ENCODE measurements at places on chromosomes 6 and 20.

DNA sequence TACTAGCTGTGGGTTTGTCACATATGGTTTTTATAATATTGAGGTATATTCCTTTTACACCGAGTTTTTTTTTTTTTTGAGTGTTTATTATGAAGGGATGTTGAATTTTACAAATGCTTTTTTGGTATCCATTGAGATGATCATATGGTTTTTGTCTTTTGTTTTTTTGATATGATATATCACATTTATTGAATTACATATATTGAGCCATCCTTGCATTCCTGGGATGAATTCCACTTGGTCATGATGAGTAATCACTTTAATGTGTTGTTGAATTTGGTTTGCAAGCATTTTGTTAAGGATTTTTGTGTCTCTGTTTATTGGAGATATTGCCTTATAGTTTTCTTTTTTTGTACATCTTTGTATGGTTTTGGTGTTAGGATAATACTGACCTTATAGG is 3.3 kb upstream of the ZNF337 start:
- DNase-seq: no peak

DNA sequence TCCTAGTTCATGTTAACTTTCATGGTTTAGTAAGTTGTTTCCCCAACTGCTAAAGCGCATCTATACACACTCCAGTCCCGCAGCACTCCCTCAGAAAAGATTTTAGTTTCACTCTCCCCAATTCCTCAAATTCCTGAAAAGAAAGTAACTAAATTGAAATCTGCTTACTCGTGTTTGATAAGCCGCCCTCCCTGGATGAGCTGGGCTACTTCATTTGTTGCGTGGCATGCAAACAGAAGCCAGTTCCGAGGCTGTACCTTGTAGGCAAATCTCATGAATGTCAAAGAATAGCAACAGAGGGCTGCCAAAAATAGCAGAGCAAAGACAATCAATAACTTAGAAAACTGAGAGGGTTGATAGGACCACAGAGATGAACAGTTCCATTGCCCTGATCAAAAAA is 16.9 kb downstream of the MPC1 start:
- DNase-seq: no peak

- no peak for DNase-seq
Observed at GRCh38 chr6:74137911-74138310, 441.9 kb downstream of the CD109 start.

DNA sequence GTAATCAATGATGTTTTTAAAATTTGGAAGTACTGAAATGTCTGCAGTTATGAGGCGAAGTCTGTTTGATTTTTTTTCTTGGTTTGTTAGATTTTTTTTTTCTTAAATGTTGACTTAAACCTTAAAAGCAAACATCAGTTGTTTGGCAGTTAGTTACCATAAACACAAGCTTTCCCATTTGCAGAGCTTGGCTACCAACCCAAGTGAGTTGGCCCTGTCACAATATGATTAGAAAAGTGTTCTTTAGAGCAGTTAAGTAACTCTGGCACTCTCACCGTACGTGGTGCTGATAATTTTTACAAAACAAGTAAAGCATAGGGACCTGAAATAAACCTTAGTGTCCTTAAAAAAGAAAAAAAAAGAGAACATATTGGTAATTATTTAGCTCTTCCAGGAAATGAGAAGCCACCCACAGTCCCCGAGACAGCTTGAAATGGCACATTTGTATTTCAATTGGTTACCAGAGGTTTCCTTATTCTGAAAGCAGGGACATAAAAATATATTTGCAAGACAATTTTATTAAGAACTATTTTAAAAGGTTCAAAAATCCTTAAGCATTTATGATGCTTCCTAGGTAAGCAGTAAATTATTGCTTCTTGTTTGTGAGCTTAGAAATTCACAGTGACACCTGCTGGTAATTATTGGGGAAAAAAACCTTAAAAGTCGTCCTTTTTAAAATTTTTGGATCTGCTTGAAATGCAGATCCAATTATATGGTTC is 3.9 kb downstream of the HEY2 start:
- no peak for DNase-seq

DNA sequence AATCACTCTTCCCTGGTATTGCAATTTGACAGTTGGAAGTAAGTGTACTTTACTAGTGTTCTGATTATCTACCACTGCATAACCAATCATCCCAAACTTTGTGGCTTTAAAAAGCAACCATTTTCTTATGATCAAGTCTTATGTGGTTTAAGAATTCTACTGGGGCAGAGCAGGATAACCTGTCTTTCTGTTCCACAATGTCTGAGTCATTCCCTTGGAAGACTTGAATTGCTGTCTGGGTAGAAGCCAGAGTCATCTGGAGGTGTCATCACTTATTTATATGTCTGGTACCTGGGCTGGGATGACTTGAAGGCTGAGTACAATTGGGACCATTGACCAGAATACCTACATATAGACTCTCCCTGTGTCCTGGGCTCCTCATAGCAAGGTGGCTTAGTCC is 644.3 kb downstream of the HDGFL1 start:
- no peak for DNase-seq

DNA sequence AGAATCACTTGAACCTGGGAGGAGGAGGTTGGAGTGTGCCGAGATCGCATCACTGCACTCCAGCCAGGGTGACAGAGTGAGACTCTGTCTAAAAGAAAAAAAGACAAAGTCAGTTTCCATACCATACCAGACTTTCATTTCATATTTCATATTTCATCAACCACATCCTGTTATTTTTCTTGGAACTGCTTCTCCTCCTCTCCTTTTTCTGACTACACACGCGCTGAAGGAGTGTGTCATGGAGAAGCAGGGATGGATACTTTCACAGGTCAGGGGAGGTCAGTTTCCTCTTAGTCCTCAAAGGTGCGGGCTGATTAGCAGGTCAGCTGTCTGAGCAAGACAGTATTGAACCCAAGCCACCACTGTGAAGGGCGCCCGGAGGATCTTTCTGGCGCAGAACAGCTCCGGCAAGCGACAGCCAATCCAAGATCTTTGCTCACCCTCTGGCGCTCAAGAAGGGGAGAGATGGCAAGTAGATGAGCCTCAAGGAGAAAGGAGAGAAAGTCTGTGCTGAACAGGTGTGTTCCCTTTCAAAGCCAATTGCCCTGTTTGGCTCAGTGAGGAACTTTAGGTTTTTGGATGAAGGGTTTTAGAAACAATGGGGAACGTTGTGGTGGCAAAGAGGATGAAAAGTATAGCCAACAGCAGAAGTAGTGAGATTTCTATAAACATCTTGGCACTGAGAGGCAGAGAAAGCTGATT is 18.9 kb upstream of the SYNJ2 start:
- peak; percentile 48 for DNase-seq

DNA sequence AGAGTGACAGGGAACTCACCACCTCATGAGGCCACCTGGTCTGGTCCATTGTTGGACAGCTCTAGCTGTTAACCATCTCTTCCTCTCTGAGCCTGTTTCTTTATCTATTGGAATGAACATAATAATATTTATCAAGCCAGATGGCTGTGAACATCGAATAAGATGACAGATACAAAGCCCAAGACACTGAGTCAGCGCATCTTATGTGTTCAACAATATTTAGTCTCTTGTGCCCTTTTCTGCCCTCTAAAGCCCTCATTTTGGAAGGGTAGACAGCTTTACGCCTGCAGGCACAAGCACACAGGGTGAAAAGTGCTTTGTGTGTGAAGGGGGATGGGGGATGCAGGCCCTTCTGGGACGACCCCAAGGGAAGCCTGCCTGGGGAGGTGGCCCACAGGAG is 164.0 kb downstream of the GRM4 start:
- no peak for DNase-seq

DNA sequence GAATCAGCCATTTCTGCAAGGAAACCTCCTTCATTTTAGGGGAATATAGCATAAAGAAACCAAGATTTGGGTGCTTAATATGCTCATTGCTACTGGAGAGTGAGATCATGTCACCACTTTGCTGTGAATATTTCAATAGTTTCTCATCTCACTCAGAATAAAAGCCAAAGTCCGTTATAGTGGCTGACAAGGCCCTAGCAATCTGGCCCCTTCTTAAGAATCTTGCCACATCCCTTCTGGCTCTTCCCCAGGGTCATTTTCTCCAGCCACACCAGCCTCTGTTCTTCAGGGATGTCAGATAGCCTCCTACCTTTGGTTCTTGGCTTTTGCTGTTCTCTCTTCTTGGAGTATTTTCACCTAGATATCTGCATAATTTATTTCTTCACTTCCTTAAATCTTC is 24.8 kb upstream of the MLIP start:
- no peak for DNase-seq

DNA sequence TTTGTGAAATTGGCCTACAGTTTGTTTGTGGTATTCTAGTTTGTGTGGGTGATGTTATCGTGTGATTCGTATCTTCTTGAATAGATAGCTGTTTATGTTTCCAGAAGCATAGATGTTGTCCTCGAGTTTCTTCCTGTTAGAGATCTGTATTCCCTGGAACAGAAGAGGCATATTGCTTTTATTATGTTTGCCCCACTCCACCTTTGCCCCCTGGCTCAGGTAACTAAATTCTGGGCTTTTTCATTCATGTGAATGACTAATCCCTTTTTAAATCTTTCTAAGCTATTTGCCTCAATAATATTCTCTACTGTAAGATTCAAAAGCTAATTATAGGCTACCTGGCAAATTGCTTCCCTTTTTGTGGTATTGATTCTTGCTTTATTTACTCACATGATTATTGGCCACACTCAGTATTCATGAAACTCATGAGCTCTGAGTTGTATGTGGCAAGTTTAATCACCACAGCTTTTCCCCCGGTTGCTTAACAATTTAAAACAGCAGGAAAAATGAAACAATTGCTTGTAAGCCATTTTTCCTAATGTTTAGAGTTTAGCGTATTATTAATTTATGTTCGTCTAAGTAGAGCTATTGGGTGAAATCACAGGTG is 12.6 kb downstream of the RNF217 start:
- no peak for DNase-seq

GRCh38 chr20:42179768-42180167 is 561.6 kb upstream of the CHD6 start:
- DNase-seq: no peak

All from activated CD4-positive, alpha-beta T cell treated with anti-CD3 and anti-CD28 coated beads, Interleukin-2, amount 50 U/mL, for 16 hours (primary cell).